ENCODE measurements at places on chromosomes 6 and 20.

DNA sequence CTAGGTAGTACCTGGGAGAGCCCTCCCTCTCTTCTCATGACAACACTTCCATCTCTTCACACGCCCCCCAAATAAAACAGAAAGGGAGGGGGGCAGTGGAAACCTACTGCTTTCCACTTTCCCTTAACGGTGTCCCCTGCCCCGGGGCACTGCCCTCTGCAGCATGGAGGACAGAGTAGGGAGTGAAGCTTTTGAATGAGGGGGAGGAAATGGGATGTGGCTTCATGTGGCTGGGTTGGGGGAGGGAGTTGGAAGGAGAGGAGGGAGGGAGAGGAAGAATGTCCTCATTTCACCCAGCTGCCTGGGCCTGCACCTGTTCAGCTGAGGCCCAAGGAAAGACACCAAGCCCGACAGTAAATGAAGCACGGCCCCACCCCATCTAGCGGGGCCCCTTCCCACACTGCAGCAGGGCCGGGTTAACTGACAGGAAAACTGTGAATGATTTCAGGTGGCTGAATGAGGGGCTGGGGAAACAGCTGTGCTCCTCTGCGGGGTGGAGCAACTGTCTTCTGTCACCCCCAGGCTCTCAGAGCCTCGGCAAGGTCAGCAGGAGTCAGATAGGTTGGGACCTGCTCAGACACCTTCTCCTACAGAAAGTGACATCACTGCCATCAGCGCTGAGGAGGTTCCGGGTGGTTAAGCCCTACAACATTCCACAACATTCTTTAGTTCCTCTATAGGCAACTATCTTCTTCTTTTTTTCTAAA is 40.0 kb upstream of the TAF8 start:
- no peak for DNase-seq

GRCh38 chr6:35914536-35914935 is 6.4 kb downstream of the SRPK1 start:
- no peak for DNase-seq

GRCh38 chr6:169685860-169686259 is 16.0 kb downstream of the WDR27 start:
- no peak for DNase-seq

DNA sequence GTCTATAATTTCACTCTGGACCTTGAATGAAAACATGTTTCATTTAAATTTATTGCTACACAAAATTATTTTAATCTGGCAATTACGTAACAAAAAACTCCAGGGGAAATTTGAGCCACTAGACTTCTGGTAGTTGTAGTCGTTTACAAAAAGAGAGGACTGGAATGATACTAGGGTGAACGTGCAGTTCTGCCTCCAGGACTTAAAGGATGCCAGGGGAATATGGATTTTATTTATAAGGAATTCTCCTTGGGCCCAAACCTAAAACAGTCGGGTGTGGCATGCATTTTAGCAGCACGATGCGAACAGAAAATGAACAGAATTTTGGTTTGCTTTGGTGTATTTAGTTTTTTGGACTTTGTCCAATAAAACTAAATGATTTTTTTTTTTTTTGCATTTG is 76.9 kb downstream of the PRL start:
- no peak for DNase-seq

GRCh38 chr6:169850154-169850553 is 98.7 kb downstream of the ERMARD start:
- DNase-seq: no peak

- no peak for DNase-seq
These were observed 397.3 kb upstream of the NRSN1 start for GRCh38 chr6:23728707-23729106.

DNA sequence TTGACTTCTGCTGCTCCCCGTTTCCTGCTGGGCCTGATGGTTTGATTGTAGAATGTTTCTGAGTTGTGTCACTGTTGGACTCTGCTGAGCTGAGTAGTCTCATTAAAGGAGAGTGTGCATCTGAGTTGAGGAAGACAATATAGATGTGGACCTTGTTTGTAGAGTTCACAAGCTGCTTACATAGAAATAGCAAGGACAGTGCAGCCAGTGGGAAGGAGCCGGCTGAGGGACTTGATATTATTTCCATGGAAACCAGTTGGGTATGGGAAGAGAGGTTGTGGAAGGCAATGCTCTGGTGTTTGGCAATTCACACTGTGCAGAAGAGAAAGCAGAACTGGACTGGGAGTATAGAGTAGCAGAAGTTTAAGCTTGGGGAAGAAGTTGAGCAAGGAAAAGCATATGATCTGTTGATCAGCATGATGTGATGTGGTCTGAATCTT is 14.8 kb downstream of the IGF2R start:
- no peak for DNase-seq

DNA sequence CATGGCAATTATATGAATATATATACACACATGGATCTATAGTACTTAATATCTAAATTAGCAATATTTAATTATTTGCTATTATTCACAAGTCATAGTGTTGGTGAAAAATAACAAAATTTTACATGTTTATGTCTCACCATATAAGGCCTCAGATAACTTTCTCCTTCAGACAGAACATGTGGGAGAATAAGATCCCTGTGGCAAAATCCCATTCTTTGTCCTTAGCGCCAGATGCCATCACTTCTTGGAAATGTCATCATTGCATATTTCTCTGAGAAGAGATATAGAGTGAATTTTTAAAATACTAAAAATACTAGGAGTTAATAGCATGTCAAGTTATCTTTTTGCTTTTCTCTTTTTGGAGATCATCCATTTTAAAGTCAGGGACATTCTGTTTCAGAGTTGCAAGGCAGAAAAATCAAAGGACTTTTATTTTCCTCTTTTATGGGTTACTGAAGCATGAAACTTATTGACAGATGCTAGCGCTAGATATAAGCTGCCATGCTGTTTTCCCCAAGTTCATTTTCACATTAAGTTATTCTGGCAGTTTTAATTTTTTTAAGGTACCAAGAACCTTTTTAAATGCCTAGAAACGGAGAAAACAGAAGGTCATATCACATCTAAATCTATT is 30.4 kb upstream of the STXBP5 start:
- DNase-seq: peak; percentile 25

DNA sequence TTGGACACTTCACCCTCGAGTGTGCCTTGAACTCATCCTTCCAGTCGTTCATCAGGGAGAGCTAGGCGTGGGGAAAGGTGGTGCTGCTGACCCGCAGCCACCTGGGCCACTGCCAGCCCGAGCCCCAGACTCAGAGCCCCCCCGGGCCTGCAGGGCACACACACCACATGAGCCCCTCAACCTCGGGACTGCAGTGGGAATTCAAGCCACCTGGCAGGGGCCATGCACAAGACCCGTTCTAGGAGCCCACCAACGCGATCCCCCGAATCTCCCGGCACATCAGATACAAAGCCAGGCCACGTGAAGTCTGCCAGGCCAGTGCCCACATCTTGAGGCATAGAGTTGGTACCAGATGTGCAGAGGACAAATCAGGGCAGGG is 2.8 kb downstream of the ZNF512B start:
- no peak for DNase-seq

DNA sequence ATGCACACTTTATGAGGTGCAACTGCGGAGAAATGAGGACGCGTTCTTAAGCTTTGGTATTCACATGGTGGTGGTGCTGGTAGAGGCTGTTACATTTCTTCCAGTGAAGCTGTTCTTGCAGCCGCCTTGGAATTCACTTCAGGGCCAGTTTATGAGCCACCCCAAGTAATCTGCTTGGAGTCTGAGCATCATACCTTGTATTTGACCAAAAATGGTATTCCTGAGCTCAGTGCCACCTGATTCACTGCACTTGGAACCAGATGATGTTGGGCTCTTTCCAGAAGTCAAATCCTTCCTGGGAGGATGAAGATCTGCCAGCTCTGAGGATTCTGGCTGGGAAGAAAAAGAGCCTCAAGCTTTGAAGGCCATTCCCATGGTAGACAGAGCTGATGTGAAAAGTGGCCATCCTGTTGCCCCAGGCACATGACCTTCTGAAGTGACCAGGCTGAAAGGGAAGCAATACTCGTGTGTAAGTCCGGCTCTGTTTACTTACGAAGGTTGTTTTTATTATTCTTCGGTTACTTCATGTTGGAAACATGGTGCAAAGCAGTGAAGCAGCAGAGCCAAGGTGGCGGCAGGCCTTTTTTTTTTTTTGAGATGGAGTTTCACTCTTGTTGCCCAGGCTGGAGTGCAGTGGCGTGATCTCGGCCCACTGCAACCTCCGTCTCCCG is 7.7 kb downstream of the MANBAL start:
- no peak for DNase-seq

- DNase-seq: no peak
These were observed 45.9 kb upstream of the RALY start for GRCh38 chr20:33947709-33948295.

DNA sequence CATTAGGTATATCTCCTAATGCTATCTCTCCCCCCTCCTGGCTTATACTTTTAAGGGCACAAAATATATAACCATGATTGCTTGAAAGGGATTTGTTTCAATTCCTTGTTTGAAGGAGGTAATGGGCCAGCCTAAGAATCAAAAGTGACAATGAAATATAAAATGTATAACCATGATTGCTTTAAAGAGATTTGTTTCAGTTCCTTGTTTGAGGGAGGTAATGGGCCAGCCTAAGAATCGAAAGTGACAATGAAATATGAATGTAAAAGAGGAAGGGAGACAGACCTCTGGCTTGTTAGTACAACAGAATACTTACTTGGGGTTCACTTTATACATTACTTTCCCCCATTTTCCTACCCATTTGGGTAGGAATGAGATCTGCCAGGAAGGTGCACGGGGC is 55.5 kb downstream of the FOXC1 start:
- no peak for DNase-seq

DNA sequence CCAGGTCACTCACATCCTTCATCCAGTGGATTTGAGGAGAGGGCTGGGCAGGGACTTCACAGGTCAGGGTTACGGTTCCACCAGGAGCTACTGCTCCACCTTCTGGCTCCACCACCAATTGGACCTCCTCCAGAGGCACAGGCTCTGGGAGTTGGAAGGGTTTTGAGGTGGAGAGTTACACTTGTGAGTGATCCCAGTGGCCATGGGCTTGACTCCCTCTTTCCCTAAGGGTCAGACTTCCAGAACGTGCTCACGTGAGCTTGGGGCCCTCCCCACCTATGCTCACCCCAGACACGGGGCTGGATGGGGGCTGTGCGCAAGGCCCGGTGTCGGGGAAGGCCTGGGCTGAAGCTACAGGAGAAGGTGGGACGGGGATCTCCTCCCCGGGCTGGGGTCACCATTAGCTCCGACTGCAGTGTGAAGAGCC is 1.5 kb downstream of the AGER start:
- no peak for DNase-seq

DNA sequence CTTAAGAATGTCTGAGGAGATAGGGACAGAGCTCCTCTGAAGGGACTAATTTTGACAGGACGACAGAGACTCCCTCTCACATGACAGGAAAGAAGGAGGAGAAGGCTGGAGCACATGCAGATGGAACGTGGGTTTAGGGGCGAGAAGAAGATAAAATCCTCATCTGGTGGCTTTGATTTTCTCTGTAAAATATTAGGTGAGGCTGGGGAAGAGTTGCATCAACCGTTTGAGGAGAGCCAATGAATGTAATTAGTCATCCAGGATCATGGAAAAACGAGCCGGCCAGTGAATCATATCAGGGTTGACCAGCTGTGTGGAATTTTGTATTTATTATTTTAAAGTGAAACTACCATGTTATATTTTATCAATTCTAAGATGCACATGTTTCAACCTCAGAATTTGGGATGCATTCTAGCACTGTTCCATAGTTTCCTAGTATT is 46.9 kb upstream of the ADGRF4 start:
- DNase-seq: no peak

GRCh38 chr6:168371185-168371584 is 51.6 kb upstream of the DACT2 start:
- DNase-seq: no peak

- DNase-seq: peak; percentile 20
These were observed at the start of gene DDX43 for GRCh38 chr6:73394577-73395354. TSS of gene DDX43 (plus strand) at chr6:73394828. CDS start at chr6:73394906, 78 bp downstream.

DNA sequence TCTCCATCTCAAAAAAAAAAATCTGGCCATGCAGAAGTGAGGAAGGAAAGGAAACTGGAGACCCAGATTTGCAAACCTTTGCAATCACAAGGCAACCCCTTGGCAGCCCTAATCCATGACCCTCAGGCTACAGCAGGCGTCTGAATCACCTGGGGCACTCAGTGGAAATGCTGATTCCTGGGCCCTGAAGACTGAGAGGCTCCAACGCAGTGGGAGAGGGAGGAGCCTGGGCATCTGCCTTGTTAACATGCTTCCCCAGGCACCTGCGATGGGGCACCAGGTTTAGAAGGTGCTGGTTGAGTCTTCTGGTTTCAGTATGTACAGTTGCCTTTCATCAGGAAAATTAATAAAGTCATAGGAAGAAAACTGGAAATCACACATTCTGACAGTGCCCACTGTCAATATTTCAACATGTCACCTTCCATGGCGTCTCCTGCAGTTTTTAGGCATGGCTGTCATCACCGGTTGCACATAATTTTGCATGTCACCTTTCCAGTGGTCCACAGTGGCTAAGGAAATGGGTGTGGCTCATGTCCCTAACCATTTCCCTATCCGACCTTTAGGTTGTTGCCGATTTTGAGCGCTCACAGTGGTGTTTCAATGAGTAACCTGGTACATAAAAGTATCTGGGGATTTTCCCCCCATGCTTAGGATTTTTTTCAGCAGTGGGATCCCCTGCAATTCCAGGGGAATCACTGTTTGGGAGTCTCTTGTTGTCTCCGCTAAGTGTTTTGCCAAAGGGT is 56.9 kb downstream of the PREX1 start:
- DNase-seq: no peak

DNA sequence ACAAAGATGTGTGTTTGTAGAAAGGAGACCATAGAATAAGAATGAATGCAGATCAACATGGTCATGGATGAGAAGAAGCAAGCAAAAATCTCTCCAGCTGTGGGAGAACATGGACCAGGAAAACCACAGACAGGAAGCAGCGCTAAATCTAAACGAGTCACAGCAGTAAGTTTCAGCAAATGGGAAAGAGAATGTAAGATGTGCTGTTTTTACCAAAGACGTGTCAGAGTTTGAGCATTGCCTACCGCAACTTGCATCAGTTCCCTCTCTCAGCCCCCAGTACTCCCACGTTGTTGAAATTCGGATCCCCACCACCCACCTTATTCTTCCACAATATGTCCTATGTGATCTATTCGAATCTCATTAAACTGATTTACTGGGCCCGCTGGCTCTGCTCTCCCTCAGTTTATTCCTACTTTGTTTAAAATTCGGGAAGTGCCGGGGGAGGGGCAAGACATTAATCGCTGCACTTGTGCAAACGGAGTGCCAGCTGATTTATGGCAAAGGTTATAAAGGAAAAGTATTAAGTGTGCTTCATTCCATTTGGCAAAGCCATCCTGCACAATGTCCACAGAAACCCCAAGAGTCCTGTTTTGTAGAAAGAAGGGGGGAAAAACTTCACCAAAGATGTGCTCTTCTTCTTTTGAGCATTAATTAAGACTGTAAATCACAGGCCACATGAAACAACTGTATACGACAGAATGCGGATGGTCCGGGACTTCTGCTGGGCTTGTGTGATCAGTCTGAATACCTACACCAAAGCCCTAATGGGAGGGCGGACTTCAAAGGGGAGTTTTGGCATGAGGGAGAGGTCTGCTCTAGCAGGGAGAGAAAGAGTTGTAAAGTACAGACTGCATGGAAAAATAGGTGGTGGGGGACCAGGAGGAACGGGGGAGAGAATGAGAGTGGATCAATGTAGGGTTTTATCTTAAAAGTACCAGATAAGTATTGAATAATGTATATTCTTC is 59.1 kb upstream of the PRDM1 start:
- no peak for DNase-seq
